ENCODE measurements at places on chromosomes 5 and 9. TPM values are rescaled to one million over a fixed set of nuclear protein-coding genes. Genes with fewer than 3 reads are reported as not detected.

RICTOR gene
- total RNA-seq, result 125 TPM

FCN2 gene
- total RNA-seq, result not detected

- DNase-seq, result no peak
Measured at GRCh38 chr5:171835066-171835465, 49.4 kb downstream of the SMIM23 start.

GPR150 gene
- not detected for total RNA-seq

C5orf52 gene
- total RNA-seq, result not detected

GRCh38 chr9:124493218-124493617 is 14.0 kb downstream of the NR5A1 start:
- DNase-seq, result no peak

GRCh38 chr9:68847765-68848164 is 142.7 kb downstream of the PIP5K1B start:
- no peak for DNase-seq

IL33 gene
- 21.0 TPM for total RNA-seq

OR1Q1 gene
- not detected for total RNA-seq

GRCh38 chr5:104347119-104347708 is 784.6 kb upstream of the NUDT12 start:
- DNase-seq, result peak; percentile 62

PALM2AKAP2 gene
- 1.7 TPM for total RNA-seq

RGS7BP gene
- 4.2 TPM for total RNA-seq

DNA sequence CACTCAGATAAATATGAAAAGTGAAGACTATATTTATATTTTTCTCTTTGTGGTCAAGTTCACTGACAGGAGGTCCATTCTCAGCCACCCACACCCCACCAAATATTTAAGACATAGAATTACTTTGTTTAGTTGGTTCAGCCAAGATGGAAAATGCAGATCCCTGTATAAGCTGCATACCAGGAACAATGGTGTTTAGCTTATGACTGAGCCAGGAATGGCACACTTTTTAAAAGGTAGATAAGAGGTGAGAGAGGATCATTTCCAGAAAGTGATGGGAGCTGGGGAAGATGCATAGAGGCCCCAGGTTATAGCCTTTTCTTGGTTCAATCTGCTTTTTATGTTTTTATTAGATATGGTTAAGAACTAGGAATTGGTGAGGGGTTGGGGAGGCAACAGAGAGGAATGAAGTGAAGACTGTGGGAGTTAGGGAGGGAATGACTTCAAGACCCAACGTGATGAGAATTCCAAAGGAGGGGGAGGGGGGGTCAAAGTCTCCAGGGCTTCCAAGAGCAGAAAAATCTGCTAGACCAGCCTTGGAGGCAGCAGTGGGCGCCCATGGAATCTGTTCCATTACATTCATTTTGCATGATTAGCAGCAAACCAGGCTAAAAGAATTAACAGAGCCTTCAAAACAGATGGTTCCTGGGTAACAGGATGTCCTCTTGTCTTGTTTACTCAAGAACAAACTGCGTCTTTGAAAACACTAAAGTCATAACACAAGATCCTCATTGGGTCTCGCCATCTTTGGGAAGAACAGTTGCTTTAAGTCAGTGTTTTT is 95.2 kb downstream of the FGF1 start:
- no peak for DNase-seq

DNA sequence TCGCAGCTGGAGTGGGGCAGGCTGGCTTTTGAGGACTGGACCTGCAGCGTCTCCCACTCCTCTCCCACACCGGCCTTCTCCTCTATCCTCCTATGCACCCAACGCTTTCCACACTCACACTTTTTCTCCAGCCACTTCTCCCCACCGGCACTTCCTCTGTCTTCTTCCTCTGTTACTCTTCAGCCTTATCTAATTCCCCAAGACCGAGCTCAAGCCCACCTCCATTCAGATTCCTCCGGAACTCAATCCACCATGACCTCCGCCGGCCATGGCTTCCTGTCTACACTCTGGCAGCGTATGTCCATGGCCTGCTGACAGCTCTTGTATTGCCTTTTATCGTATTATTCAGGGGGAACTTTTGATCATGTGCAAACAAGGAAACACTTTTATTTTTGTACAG is 545 bp upstream of the OR2V1 start:
- no peak for DNase-seq

DNA sequence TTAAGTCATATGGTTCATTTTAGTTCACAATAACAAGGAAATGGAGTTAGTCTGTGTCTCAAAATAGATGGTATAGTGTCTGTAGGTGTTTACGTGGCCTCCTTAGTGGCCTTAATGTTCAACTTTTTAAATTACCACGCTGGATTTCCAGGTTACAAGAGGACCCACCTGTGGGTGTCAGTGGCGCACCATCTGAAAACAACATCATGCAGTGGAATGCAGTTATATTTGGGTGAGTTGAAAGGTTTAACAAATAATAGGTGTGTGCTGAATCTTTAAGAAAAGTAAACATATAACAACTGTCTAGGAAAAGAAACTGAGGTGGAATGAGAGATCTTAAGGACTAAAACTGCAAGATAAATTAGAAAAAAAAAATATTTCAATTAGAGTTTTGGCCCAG is 2.9 kb downstream of the UBE2B start:
- no peak for DNase-seq

DNA sequence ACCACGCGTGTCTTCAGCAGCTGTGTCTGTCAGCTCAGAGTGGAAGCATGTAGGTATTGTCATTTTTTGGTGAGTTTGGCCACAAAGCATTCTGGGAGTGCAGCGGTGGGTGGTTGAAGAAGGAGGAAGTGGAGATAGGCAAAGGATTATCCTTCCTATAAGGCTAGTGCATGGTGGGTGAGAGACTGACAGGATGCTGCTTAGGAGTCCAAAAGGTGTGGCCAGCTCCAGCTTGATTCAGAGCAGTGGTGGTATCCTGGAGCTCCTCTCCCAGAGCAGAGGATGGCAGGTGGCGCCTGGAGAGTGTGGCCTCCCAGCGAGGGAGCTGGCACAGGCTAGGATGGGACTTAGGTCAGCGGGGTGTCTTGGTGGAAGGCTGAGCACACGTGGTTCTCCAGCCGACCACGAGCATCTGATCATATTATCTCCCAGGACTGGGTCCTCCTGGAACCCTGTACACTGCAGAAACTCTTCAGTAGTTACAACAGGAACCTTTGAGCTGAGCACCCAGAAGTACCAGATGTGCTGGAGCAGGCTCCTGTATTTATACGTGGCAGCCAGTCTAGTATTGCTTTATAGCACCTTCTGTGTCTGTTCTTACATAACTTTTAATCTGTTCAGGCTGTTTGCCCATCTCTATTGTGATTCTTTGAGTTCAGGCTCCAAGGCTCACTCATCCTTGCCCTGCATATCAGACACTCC is 29.6 kb downstream of the MAML1 start:
- DNase-seq, result no peak

NUTM2G gene
- total RNA-seq, result not detected

DNA sequence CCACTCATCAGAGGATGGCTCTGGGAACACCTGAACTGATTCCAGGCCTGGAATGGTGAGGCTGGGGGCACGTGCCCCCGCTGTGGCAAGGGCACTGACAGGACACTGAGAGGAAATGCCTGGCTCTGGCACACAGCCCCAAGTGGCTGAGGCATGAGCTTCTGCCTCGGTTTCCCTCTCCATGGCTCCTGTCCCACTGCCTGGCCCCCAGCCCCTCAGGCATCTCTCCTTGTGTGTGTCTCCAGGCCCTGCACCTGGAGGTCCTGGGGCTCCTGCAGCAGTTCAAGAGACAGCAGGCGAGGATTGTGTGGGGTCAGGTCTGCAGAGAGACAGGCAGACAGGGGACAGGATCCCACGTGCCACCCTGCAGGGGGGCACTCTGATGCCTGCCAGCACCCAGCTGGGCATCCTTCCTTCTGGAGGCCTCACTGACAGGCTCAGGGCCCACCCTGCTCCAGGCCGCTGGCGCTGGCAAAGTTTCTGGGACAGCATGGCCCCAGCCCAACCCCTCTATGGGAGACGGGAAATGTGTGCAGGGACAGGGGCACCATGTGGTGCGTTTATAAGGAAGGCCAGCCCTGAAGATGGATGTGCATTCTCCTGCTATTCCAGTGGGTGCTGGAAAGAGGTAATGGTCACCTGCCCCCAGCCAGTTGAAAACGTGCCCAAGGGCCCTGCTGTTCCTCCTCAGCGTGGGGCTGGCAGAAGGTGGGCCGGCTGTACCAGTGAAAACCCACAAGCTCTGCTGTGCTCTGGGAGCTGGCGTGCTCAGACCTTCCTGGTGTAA is 66.0 kb downstream of the RASGEF1C start:
- no peak for DNase-seq

INSYN2B gene
- not detected for total RNA-seq

- DNase-seq, result no peak
Measured at GRCh38 chr9:97438666-97439065, 26.8 kb downstream of the TDRD7 start.

- DNase-seq, result no peak
Measured at GRCh38 chr5:7894860-7895259, 25.9 kb downstream of the MTRR start.

- DNase-seq, result no peak
Measured at GRCh38 chr5:78204241-78204640, 90.3 kb downstream of the AP3B1 start.

ENTR1 gene
- total RNA-seq, result 26.3 TPM

- DNase-seq, result no peak
Measured at GRCh38 chr9:119026120-119026519, 343.1 kb downstream of the BRINP1 start.
